Activated CD8-positive, alpha-beta memory T cell treated with anti-CD3 and anti-CD28 coated beads for 4 hours (primary cell): ENCODE measurements at places on chromosomes 1 and 21.

- no peak for DNase-seq
Measured at GRCh38 chr1:17251701-17252376, 2.9 kb downstream of the PADI3 start.

GRCh38 chr1:211352985-211353515 lies 26.4 kb downstream of the TRAF5 start:
- DNase-seq, result peak; percentile 33

DNA sequence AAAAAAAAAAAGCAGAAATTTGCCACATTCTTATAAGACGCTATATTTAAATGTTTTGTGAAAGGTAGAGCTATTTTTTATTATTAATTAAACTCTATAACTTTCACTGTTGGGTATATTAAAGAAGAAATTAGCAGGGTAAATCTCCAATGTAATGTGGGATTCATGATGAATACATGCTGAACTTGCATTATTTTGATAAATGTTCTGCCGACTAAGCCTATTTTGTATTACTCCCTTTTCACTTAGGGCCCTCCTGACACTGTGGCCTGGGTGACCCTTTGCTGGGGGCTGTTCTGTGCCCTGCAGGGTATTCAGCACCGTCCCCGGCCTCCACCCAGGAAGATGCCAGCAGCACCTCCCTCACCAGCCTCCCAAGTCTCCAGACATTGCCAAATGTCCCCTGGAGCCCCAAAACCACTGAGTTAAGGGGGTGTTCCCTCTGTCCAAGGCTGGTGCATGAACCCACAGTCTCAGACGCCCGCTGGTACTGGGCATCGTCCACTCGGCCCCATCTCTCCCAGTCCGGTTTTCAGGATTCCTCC lies 22.5 kb downstream of the RSPH1 start:
- DNase-seq, result no peak

GRCh38 chr1:153465811-153466636 lies 5.6 kb upstream of the S100A7 start:
- peak; percentile 22 for DNase-seq

- no peak for DNase-seq
Measured at GRCh38 chr1:46529031-46529630, 22.3 kb downstream of the KNCN start.

GRCh38 chr1:222530852-222531251 lies 17.1 kb downstream of the HHIPL2 start:
- DNase-seq, result no peak
